Epithelial cell of esophagus (primary cell): ENCODE measurements at places on chromosomes 7 and 10.

GRCh38 chr10:78770167-78771090 lies 298.3 kb upstream of the ZMIZ1 start:
- DNase-seq: no peak

- DNase-seq: no peak
Measured at GRCh38 chr10:74500026-74500704, 326.2 kb upstream of the KAT6B start.

- DNase-seq: peak; percentile 58
Measured at GRCh38 chr10:102230264-102230860, 4.3 kb downstream of the ELOVL3 start.

- DNase-seq: no peak
Measured at GRCh38 chr7:108234971-108235450, 104.8 kb upstream of the LAMB4 start.

DNA sequence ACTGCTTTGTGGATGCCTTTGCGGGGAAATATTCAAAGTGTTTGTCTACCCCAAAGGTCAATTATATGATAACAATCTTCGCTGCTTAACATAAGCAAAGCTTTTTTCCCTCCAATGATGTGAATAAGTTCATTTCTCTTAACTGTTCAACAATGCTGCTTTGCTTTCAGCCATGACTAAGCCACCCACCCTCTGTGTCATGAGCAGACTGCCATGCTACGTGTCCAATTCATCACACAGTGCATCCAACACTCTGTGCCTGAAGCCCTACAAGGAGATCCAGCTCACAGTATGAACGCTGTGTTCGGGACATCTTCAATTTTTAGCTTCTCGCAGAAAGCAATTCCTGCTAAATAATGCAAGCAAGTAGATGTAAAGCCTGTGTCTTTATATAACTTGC lies 5.7 kb upstream of the TAS2R40 start:
- DNase-seq: peak; percentile 66

DNA sequence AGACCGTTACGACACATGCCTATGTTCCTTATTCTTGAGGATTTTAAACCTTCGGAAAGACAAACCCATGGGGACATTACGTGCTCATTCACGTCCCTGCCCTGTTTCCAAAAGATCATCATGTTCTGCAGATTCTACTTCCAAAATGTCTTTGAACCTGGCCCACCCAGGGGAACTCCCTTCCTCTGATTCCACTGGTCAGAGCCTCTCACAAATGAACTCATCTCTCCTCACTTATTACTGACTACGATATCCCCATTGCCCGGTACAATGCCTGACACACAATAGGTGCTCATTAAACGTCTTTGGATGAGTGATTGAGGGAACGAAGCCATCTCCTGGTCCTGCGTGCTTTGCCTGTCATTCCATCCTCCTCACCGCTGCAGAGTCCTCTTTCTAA lies 168.3 kb upstream of the RNF32 start:
- DNase-seq: no peak

GRCh38 chr7:1691601-1692514 lies 21.8 kb downstream of the ELFN1 start:
- peak; percentile 46 for DNase-seq

DNA sequence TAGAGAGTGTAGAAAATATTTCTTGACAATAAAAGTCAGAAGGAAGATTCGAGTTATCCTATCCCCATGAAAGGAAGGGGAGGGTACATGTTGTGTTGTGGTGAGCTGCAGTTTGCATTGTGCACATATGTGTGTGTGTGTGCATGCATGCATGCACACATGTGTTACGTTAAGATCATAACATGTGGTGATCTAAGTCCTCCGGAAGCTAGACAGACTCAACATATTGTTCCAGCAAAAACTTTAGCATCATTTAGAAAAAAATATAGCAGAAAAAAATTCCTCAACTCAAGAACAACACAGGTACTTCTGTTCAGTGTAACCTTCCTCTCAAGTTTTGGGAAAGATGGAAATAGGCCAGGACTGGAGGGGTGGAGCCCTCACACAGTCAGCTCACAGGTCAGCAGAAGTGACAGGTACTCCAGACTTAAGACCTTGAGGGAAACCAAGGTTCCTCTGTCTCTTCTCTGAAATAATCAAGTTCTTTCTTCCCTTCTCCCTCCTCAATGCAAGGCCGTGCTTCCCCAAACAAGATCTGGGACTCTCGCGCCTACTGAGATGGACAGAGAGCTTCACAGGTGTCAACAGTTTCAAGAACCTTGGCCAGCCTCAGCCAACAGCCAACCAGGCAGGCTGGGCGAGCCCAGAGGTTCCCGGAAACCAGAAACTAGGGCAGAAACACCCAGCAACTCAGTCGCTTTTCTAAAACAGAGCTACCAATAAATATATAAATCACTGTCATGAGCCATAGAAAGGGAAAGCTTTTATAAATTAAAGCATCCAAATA lies 205.2 kb downstream of the FAM107B start:
- no peak for DNase-seq
